Endothelial cell (in vitro differentiated cells): ENCODE measurements at places on chromosomes 7 and 10. TPM values are rescaled to one million over a fixed set of nuclear protein-coding genes. Genes with fewer than 3 reads are reported as not detected.
A peak's percentile ranks its signal among the peaks of the same experiment; 100 is the strongest.

NKX1-2 gene
- 0.77 TPM for total RNA-seq

- DNase-seq = no peak
Measured at GRCh38 chr10:78955206-78955605, 113.6 kb upstream of the ZMIZ1 start.

PDK4 gene
- 0.23 TPM for total RNA-seq

GRCh38 chr7:75981453-75982305, 12.7 kb downstream of the TMEM120A start:
- DNase-seq = no peak

GRCh38 chr10:104230490-104230889, 1.7 kb downstream of the CFAP43 start:
- DNase-seq = no peak

CTAGE4 gene
- 3.3 TPM for total RNA-seq

- no peak for DNase-seq
Measured at GRCh38 chr10:25288181-25288580, 113.4 kb downstream of the GPR158 start.

OPN1SW gene
- not detected for total RNA-seq

PAPOLB gene
- total RNA-seq = 0.10 TPM

DNA sequence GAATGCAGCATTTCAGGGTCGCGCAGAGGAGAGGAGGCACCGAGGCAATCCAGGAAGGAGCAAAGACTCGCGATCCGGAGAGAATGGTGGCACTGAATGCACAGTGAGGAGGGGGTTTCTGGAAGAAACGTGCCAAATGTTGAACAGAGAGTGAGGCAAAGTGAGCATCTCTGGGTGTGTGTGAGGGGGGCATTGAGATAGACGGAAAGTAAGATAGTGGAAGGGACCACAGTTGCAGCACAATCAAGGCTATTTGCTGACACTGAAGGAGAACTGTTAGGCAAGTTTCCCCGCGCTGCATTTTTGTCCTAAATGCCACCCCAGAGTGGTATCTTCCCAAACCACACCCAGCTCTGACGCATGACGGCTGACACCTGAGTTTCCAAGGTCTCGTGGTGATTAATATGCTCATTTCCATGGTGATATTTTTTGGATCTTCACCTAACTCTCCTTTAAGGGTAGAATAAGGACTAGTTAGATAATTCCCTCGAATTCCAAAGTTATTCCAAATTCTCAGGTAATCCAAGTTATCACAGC, 14.4 kb upstream of the ADO start:
- DNase-seq = no peak

HOXA5 gene
- total RNA-seq = 0.59 TPM

GRCh38 chr7:137469191-137469811, 125.8 kb upstream of the PTN start:
- DNase-seq = no peak

DNA sequence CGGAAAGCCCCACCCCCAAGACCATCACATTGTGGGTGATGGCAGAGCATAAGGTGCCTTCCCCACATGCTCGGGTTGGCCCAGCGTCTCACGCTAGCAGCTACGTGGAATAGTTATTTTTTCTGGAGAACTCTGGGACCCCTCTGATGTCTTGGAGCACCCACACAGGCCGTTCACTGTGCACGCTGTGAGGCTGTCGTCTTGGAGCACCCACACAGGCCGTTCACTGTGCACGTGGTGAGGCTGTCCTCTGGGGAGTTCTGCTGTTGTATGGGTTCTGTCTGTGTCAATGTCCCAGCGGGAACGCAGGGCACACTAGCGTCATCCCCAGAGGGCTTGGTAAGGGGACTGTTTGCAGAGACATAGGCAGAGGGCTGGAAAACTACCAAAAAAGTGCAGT, 38.8 kb upstream of the FAM20C start:
- DNase-seq = no peak

GRCh38 chr10:31320550-31321211, 1.7 kb downstream of the ZEB1 start:
- DNase-seq = peak; percentile 55

DNA sequence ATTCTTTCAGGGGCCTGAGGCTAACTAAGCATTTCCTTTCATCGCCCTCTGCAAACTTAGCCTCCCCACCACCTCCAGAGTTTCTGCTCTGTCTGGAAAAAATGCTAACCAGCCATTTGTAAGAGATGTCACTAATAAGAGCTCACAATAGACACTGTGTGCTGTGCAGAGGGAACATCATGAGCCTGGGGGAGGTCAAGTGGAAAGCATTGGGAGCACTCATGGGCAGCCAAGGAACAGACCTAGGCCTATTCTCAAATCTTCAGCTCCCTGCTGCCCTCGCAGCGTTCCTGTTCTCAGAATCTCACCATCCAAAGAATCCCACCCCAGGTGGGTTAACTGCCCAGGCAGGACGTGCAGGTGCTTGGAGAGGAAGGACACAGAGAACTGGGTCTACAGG, 27.1 kb upstream of the GPAM start:
- no peak for DNase-seq

SMO gene
- 17.4 TPM for total RNA-seq

DNA sequence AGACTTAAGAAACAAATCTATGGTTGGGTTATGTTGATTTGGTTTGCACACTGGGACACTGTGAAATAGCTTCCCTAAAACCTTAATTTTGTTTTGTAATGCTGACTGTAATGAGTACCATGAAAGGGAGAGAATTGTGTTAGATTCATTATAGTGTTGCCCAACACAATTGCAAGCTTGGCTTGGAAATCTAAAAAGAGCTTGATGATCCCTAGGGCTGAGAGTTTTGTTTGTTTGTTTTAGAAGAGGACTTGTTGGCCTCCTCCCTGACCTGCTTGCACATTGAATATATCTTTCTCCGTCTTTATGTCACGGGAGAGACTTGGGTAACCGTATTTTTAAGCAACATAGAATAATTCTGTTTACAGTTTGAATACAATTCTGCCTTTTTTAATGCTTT, 410.1 kb downstream of the ARL4A start:
- no peak for DNase-seq

SMURF1 gene
- total RNA-seq = 32.5 TPM

DNA sequence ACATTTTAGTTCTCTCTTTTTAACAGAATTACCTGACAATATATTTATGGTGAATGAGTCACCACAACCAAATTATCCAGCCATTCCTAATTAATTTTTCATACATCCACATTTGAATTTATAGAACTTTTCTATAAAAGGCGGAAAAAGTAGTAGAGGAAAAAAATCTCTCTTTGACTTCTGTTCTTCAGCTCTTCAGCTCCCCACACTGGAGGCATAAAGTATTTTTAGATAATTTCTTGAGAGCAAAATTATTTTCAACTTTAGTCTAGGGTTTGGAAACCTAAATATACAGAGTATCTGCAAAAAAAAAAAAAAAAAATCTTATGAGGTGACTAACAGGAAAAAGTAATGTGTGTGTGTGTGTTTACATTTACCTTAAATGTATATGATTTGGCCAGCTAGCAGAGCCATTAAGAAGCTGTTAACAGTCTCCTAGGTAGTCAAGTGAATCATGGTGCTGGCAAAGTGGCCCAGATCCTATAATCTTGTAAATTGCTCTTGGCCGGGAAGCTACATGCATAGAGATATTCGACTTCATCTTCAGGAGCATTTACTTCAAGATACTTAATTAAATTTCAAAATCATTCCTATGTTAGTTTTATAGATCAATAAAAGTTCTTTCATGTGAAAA, 383.1 kb upstream of the STEAP1 start:
- no peak for DNase-seq

DNA sequence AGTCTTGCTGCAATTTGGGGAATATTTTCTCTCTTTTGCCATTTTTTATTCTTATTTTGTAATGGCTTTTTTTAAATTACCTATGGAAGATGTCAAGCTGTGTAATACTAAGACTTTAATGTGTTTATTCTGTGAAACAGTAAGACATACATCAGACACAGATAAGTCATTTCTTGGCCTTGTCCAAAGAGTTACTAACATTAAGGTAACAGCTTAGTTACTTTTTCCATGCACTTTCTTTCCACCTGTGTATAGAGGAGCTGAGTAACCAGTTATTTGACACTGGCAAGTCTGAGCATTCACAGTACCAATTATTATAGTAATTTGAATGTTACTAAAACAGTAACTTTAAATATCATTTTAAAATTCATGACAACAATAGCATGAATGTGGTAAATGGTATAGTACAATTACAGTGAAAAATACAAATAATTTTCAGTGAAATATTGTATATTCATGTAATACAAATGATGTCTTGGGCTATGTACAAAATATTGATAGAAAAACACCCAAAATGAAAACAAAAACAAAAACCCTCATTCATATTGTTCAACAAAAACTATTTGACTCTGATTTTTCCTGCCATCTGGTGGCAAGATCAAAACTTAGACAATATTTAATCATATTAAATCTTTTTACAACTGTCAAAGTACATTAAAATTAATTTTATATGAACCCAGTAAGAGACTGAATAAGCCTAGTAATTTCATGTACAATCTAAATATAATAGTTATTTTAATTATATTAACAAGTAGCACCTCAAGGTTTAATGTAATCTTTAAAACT, 259.8 kb upstream of the SEMA3A start:
- no peak for DNase-seq

GRCh38 chr10:125797424-125797823, 21.8 kb upstream of the MMP21 start:
- DNase-seq = no peak

PILRA gene
- 4.2 TPM for total RNA-seq

BEND7 gene
- 53.3 TPM for total RNA-seq

GRCh38 chr7:74612015-74612829, 45.3 kb upstream of the GTF2I start:
- no peak for DNase-seq

- DNase-seq = no peak
Measured at GRCh38 chr7:139061416-139061815, 25.6 kb upstream of the ZC3HAV1L start.

- DNase-seq = no peak
Measured at GRCh38 chr10:127046975-127047877, 142.0 kb downstream of the DOCK1 start.

GRCh38 chr10:30455816-30456215, 21.8 kb downstream of the MAP3K8 start:
- DNase-seq = no peak

DNA sequence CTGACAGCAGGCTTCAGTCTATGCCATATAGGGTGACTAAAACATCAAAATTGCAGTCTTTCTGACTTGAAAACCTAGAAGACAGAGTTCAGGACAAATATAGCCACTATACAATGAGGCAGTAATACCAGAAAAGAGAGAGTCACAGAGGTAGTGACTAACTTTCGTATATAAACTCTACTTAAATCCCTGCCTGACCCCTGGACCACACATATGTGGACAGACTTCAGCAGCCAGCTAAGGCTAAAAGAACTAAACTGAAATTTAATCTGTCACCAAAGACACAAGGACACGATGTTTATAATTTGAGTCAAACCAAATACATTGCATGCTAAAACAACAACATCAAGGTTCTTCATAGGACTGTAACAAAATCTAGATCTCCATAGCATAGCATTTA, 64.6 kb upstream of the MACROH2A2 start:
- no peak for DNase-seq

DNA sequence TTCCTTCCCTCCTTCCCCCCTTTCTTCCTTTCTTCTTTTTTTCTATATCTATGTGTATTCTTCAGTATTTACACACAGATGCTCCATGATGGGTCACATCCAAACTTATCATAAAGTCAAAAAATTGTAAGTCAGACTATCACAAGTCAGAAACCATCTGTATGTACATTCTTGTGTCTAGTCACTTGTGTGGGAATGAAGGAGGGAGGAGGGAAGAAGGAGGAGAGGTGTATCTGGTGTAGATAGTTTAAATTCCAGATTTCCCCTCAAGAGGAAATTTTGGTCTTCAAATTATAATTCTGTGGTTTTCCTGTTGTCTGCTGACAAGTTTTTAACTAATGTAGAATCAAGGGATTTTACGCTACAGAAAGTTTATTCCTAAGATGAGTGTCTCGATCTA, 287.2 kb downstream of the ETV1 start:
- DNase-seq = no peak

DNA sequence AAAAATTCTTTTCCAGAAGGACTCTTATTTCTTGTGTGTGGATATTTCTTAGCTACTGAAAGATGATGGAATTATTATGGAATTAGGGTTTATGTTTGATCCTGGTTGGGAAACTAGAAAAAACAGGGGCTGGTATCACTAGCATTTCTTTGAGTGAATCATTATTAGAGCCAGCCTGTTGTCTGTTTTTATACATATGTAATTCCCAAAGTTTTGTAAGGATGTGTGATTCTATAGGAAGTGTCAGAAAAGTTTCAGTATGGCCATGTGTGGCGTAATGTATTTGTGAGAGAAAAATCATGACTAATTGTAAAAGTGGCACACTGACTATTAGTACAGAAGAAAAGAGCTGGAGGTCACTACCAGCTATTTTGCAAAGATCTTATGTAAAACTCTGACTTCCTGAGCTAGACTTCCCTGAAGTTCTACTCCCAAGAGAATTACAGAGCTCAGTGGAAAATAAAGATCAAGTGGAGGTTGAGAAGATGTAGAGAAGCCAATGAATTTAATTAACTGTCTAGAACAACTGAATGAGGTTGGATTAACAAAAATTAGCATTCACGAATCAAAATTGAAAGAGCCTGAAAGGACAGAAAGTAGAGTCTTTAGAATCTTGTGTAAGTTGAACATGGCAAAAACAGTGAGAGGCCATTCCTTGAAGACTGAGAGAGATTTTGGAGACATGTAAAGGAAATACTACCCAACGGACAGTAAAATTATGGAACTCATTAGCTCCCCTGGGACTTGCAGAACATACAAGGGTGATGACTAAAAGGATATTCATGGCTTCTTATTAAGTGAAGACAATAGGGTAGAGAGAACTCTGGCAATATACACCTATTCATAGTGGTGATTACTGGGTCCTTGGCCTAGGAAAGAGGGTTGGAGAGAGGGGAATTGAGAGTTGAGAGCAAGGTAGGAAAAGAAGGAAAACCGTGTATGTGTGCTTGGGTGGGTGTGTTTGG, 12.5 kb downstream of the ZNF365 start:
- DNase-seq = no peak

TAS2R60 gene
- not detected for total RNA-seq

GRCh38 chr7:2982401-2982800, 61.3 kb downstream of the CARD11 start:
- no peak for DNase-seq

DNA sequence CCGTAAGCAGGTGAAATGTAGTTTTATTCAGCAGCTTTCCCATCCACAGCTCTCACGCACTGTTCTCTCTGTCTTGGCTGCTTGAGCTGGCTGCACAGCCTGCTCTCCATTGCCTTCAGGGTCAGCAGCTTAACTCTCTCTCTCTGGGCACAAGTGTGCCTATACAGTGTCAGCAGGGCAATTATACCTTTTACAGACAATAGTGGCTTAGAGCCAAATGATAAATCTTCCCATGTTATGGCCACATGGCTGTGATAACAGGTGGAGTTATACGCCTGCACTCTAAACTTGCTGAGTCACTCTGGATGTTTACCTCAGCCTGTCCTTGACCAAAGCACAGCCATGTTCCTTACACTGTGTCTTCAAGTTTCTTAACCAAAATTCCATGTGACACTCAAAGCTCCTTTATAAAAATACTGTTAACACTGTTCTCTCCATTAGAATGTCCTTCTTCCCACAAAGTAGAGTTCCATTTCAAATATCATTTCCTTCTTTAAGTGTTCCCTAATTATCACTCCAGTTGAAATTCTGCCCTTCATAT, 6.1 kb downstream of the RNF133 start:
- DNase-seq = no peak
